Stimulated activated CD8-positive, alpha-beta memory T cell treated with anti-CD3 and anti-CD28 coated beads, Interleukin-15, amount 100 ng/mL, for 24 hours (primary cell): ENCODE measurements at places on chromosomes 12 and 14.

- no peak for DNase-seq
Measured at GRCh38 chr12:20457582-20457981, 89.2 kb downstream of the PDE3A start.

GRCh38 chr14:26548406-26548805 lies 49.4 kb downstream of the NOVA1 start:
- no peak for DNase-seq

GRCh38 chr14:50792634-50793068 lies 38.3 kb downstream of the NIN start:
- no peak for DNase-seq

DNA sequence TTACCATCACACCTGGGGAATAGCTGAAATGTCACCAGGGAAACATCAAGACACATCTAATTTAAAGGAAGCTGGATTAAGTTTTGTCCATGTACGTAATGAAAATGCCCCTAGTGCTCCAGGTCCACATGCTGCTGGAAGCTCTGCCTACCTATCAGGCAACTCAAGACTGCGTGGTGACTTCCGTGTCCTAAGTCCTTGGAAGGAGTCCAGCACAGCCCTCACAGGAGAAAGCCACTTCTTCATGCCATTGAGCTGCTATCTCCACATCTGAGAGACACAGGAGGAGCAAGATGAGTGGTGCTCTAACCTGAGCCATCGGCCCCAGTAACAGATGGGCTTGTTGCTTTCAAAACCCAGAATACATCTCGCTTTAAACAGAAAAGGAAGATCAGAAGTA lies 316.4 kb downstream of the DPF3 start:
- DNase-seq, result no peak

DNA sequence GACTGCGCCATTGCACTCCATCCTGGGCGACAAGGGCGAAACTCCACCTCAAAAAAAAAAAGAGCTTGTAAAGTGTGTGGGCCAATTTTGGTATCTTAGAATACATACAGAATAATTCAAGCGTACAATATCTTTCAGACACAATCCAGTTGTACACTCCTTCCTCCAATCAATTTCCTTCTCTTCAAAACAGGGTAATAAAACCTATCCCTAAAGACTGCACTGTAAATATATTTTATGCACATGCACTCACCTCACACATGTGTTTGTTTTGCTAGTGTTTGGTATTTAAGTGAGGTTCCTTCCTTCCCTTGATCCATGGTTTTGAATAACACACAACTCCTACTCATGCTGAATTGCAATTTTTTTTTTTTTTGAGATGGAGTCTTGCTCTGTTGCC lies 125.9 kb downstream of the PRICKLE1 start:
- no peak for DNase-seq
